Lower leg skin (tissue), 4 donors: ENCODE measurements at places on chromosomes 1 and 21. TPM values are rescaled to one million over a fixed set of nuclear protein-coding genes. Genes with fewer than 3 reads are reported as not detected.

GSTM5 gene
- total RNA-seq = 1.9 TPM

CD58 gene
- 40.9 TPM for total RNA-seq

ERG gene
- 5.3 TPM for total RNA-seq

PLA2G2C gene
- not detected for total RNA-seq

PRMT2 gene
- 115 TPM for total RNA-seq

S100A7A gene
- not detected for total RNA-seq

RIMKLA gene
- total RNA-seq = not detected

LAD1 gene
- 271 TPM for total RNA-seq

JUN gene
- total RNA-seq = 203 TPM

LINGO4 gene
- total RNA-seq = not detected

LGR6 gene
- total RNA-seq = 2.7 TPM

PCAT6 gene
- total RNA-seq = 3.4 TPM

TMEM82 gene
- total RNA-seq = not detected

FCAMR gene
- not detected for total RNA-seq

CC2D1B gene
- total RNA-seq = 29.8 TPM

SDC3 gene
- total RNA-seq = 13.4 TPM

OR10Z1 gene
- not detected for total RNA-seq

TOR1AIP1 gene
- total RNA-seq = 35.7 TPM

AADACL3 gene
- 48.0 TPM for total RNA-seq

SNIP1 gene
- 17.1 TPM for total RNA-seq

TEKT2 gene
- total RNA-seq = not detected

TACSTD2 gene
- total RNA-seq = 672 TPM

ADAM30 gene
- not detected for total RNA-seq

YBEY gene
- 18.8 TPM for total RNA-seq

ORC1 gene
- total RNA-seq = 0.29 TPM

OR2T11 gene
- not detected for total RNA-seq

RASAL2 gene
- 35.8 TPM for total RNA-seq

FCRL2 gene
- total RNA-seq = not detected

KCNAB2 gene
- 10.3 TPM for total RNA-seq

KCNK2 gene
- 3.4 TPM for total RNA-seq

FAM151A gene
- not detected for total RNA-seq

CXADR gene
- 113 TPM for total RNA-seq

TMEM269 gene
- total RNA-seq = 0.08 TPM

ADGRB2 gene
- total RNA-seq = 2.2 TPM

SYDE2 gene
- 12.5 TPM for total RNA-seq

FMO2 gene
- 2.5 TPM for total RNA-seq

ANKRD65 gene
- 4.7 TPM for total RNA-seq

RIPPLY3 gene
- total RNA-seq = not detected
